Right atrium auricular region (tissue), 2 donors: ENCODE measurements at places on chromosomes 2 and 18. TPM values are rescaled to one million over a fixed set of nuclear protein-coding genes. Genes with fewer than 3 reads are reported as not detected.

- peak; percentile 89 for DNase-seq
Observed at GRCh38 chr2:226660526-226660925, 139.1 kb downstream of the IRS1 start.

DNA sequence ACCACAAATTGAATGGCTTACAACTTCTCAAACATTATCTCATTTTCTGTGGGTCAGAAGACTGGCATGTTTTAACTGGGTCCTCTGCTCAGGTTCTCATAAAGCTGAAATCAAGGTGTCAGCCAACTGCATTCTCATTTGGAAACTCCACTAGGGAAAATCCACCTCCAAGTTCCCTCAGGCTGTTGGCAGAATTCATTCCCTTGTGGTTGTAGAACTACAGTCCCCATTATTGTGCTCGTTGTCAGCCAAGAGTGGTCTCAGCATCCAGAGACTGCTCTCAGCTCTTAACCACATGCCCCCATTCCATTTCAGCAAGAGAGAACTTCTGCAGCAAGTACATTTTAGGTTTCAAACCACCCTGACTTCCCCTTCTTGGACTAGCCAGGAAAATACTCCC is 12.2 kb downstream of the NOL4 start:
- DNase-seq = no peak

DNA sequence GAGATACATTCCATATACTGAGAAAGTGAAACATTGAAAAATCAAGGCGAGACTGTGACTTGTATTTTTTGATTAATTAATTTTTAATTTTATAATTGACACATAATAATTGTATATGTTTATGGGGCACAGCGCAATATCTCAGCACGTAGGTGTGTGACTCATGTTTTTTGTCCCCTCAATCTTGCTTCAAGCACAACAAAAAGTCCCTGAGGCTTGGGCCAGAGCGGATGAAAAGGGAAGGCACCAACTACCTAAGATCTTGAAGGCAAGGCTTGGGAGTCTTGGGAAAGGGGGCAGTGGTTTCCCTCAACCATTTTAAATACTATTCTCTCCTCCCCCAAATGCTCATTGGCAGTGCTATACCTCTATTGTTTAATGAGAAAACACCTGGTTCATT is 9.9 kb downstream of the SGPP2 start:
- no peak for DNase-seq

DNA sequence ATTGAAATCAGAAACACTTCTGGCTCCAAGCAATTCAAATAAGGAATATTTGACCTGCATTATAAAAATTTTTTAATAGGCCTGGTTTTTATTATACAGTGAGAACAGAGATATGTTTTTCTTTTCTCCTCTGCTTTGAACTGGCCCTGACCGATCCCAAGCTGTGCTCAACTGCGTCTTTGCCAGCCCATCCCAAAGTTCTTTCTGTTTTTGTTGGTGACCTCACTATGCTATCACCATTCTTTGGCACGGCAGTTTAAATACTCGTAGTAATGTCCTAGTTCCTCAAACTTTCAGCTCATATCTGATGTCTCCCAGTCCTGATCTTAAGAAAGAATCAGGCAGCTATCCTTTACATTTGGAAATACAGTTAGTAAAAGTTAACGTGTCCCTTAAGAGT is 42.3 kb upstream of the NETO1 start:
- no peak for DNase-seq

GRCh38 chr2:196737046-196737445 is 62.4 kb downstream of the GTF3C3 start:
- no peak for DNase-seq

- no peak for DNase-seq
Observed at GRCh38 chr2:226772389-226773179, 27.0 kb downstream of the IRS1 start.

DNA sequence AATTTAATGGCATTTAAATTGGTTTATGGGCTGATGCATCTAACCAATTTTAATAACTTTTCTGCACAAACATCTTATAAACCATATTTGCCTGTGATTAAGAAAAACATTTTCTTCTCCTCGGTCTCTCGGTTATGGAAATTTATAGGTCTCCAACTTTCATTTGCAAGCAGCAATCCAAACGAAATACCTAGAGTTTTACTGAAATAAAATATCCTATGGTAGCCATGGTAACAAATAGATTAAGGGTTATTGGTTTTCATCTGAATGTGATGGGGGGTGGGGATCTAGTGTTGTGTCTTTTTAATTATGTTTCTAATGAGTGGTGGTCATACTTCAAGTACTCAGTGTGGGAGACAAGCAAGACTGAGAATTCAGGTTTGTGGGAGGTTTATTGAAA is 2.9 kb downstream of the KLHL29 start:
- DNase-seq = no peak

- no peak for DNase-seq
Observed at GRCh38 chr2:207873794-207874193, 104.1 kb upstream of the FZD5 start.

- no peak for DNase-seq
Observed at GRCh38 chr18:56235481-56236013, 402.8 kb downstream of the TXNL1 start.

DNA sequence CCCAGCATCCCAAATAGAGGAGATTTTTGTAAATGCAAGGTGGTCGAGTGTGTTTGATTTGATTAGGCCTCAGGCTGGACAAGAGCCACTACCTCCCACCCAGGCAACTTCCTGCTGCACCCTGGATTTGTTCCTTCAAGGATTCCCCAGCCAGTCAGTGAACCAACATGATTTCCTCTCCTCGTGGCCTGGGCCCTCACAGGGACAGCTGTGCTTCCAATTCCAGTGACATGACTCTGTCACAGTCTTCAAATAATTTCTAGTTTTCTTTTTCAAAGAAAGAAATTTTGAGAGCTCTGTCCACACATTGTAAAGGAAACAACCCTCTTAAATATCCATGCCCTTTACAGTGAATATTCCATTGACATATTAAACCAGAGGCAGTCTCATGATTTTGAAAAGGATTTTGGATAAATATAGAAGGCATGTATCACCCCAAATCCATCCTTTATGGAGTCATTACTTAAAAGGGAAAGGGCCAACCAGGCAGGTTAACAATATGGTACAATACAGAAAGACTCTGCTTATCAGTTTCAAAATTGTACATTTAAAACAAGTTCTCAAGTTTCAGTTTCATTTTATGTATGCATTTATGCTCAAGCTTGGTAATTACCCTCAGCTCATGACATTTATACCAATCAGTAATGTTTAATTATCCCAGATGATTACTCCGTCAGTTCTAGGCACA is 121.3 kb upstream of the FOSL2 start:
- DNase-seq = no peak

GRCh38 chr2:47735912-47736311 is 47.0 kb upstream of the MSH6 start:
- no peak for DNase-seq

- no peak for DNase-seq
Observed at GRCh38 chr2:20977520-20978180, 66.2 kb downstream of the APOB start.

GRCh38 chr2:31811482-31811881 is 199.3 kb downstream of the MEMO1 start:
- DNase-seq = no peak

- DNase-seq = peak; percentile 61
Observed at GRCh38 chr2:67974559-67975430, 88.0 kb downstream of the C1D start.

- DNase-seq = no peak
Observed at GRCh38 chr2:174587579-174587978, 10.0 kb downstream of the WIPF1 start.

GRCh38 chr2:204545861-204546735 is 823 bp downstream of the PARD3B start:
- no peak for DNase-seq

DNA sequence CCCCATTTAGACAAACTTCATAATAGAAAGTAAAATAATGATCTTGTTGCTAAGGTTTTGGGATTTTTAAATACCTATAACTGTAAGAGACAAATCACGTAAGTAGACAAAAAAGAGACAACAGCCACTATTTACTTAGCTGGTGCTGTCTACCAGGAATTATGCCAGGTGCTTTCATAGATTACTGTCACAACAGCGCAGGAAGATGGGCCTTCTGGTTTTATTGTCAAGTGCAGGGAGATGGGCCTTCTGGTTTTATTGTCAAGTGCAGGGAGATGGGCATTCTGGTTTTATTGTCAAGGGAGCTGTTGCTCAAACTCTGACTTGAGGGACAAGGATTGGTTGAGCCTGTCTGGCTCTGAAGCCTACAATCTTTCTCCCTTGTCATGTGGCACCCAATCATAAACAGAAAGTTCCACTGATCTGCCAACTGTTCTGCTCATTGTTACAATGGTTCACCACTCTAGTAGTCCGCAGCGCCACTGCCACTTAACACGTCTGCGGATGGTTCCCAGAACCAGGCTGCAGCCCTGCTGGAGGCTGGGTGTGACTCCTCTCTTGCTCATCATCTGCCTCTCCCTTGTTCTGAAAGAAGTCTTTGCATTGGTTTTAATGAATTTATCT is 95.0 kb downstream of the RNF144A start:
- DNase-seq = no peak

DNA sequence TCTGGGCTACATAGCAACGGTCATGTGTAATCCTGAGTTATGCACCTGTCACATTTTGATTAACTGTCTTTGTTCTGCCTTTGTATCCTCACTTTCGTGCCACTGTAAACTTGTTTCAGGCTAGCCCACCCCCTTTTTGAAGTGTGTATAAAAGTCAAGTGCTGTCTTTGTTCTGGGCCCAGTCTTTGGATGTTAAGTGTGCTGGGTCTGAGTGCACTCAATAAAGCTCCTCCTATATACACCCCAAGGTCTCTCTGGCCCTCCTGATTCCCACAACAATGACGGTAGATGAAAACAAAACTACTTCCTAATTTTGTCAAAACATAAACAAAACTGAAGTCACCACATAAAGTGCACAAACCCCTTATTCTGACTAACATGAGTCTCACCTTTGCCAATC is 633.4 kb downstream of the DSC3 start:
- DNase-seq = no peak

- DNase-seq = no peak
Observed at GRCh38 chr18:64244571-64244970, 95.7 kb upstream of the LINC00305 start.

GRCh38 chr2:197296835-197297234 is 13.7 kb downstream of the ANKRD44 start:
- no peak for DNase-seq

GRCh38 chr2:23157812-23158211 is 227.2 kb upstream of the KLHL29 start:
- DNase-seq = no peak

DNA sequence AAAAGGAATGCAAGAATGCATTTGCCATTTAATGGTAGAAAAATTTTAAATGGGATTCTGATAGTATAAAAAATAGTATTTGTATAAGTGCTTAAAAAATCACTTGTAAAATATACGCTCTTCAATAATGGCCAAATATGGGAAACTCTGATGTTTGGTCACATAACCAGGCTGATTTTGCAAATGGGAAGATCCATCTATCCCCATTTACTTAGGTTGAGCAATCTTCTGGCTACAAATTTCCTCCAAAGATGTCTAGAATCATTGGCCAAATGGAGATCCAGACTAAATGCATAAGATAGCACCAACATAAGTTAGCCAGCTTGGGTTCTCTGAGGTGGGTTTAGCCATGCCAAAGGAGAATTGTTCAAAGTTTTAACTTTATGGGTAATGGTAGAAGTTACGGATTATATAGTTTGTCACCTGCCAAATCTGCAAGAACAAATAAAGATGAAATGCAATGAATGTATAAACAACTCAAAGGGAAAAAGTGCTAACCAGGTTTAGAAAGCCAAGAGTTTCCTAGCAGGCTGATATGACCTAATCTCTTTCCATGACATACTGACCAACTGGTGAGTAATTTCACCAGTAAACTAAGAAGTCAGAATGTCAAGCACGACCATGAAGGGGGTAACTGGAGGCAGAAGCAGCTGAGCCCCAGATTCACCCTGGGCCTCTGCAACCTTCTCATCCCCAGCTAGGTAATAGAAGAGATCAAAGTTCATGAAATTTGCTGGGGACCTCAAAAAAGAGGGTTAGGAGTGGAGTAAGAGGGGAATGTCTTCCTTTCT is 10.0 kb downstream of the RHOB start:
- DNase-seq = peak; percentile 49

DNA sequence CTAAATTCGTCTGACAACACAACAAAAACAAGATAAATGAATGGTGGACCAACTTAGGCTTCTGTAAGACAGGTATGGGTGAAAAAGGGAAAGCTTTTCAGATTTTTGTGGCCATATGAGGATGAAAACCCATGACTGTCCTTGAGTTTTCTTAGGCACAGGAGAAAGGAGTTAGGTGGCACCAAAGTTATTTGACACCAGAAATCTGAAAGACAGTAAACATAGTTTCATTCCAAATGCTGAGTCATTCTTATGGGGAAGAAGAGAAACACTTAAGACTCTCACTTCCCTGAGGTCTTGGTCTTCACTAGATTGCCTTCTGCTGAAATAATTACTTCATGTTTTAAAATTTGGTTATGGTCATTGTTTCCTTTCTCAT is 5.2 kb upstream of the GPD2 start:
- no peak for DNase-seq

DNA sequence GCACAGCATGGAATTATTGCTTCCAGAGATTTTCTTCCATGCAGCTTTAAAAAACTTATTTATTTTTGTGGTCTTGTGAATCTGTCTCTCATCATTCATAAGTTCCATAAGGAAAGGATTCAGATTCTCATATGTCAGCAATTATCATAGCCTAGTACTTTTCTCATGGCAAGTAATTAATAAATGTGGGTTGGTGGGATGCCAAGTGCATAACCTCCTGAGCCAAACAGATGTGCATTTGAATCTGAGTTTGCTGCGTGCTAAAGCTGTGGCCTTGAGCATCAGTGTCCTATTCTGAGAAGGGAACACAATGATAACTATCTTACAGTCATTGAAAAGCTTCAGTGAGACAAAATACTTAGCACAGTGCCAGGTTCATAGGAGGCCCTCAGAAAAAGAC is 331.9 kb downstream of the PDE11A start:
- no peak for DNase-seq

DNA sequence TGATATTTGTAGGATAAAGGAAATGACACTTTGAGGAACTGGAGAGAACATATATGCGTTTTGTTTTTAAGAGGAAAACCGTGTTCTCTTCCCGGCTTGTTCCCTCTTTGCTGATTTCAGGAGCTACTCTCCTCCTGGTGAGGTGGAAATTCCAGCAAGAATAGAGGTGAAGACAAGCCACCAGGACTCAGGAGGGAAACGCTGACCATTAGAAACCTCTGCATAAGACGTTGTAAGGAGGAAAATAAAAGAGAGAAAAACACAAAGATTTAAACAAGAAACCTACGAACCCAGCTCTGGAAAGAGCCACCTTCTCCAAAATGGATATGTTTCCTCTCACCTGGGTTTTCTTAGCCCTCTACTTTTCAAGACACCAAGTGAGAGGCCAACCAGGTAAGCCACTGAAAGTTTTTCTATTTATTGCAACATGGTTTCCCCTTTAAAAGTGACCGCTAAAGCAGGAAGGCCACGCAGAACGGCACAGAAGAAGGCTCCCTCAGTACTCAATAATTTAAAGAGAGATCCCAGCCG is 735 bp downstream of the NRP2 start:
- DNase-seq = no peak

- no peak for DNase-seq
Observed at GRCh38 chr2:178101321-178102079, 10.7 kb upstream of the RBM45 start.

The ALPP gene
- not detected for total RNA-seq

The MOGAT1 gene
- not detected for total RNA-seq

The NFATC1 gene
- total RNA-seq = 20.2 TPM

The PLEK gene
- total RNA-seq = 3.1 TPM

The NAT8 gene
- total RNA-seq = not detected

The PPIL3 gene
- total RNA-seq = 6.1 TPM

The QPCT gene
- 10.1 TPM for total RNA-seq

The CDH19 gene
- 72.3 TPM for total RNA-seq

The HOXD12 gene
- not detected for total RNA-seq

The GDF7 gene
- 1.1 TPM for total RNA-seq
